IMR-90 (cell line): ENCODE measurements at places on chromosomes 7 and 10.
A peak's percentile ranks its signal among the peaks of the same experiment; 100 is the strongest.

- no peak overlapping the region for H3K27ac ChIP-seq
- no peak overlapping the region for H3K4me3 ChIP-seq
- peaks cover 4% of the 10 kb centered on the region; the same call in 1 of the 2 replicates for H3K27me3 ChIP-seq
- no peaks in the 10 kb centered on the region for H3K36me3 ChIP-seq
These were observed 60.2 kb upstream of the ADGRA1 start for GRCh38 chr10:133027482-133027881.

- H3K4me3 ChIP-seq: no peak overlapping the region
- DNase-seq: no peak
- no peaks in the 10 kb centered on the region for H3K4me1 ChIP-seq
- H3K27ac ChIP-seq: no peak overlapping the region
- no peaks in the 10 kb centered on the region for H3K36me3 ChIP-seq
These were observed 2.2 kb upstream of the GRIFIN start for GRCh38 chr7:2478399-2478785.

- no peaks in the 10 kb centered on the region for H3K27me3 ChIP-seq
- peaks cover 6% of the 10 kb centered on the region for H3K36me3 ChIP-seq
- peak; percentile 7 for DNase-seq
- no peak overlapping the region for H3K27ac ChIP-seq
- H3K4me3 ChIP-seq: no peak overlapping the region
These were observed 89.0 kb upstream of the GJD4 start for GRCh38 chr10:35516102-35516670.

DNA sequence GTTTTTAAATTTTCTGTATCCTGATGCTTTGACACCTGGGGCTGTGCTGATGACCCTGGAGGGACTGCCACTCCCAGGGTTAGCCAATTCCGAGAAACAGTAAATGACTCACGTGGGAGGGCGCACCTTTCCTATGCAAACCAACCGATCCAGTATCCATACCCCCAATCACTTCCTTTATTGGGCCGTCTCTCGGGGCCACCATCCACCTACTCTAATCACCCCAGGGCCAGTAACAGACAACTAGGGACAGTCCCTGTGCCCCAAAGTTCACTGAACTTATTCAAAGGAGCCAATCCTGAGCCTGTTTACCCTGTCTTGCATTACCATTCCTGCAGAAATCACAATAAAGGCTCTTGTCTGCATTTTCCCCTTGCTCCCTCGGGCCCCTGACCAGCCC, 6.6 kb upstream of the LGI1 start:
- no peak for DNase-seq
- peaks cover 2% of the 10 kb centered on the region; the same call in 1 of the 2 replicates for H3K4me1 ChIP-seq
- no peak overlapping the region for H3K27ac ChIP-seq
- no peaks in the 10 kb centered on the region for H3K36me3 ChIP-seq

DNA sequence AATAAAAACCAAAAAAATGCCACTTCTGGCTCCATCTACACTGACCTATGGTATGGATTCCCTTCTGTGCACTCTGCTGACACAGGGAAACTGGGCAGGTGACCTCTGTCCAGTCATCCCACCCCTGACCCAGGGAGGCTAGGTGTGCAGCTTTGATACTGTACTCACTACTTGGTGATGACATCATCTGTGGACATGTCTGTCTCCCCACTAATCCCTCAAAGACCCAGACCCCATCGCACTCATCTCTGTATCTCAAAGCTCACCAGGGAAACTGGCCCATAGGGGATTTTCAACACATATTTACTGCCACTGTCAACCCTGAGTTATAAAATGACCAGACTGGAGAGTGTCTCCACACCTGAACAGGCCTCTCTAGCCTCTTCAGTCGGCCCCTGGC, 10.6 kb downstream of the SGMS1 start:
- no peak overlapping the region for H3K4me3 ChIP-seq
- no peaks in the 10 kb centered on the region for H3K27me3 ChIP-seq
- DNase-seq: no peak
- H3K36me3 ChIP-seq: no peaks in the 10 kb centered on the region

- peak overlapping the region; percentile 97 for H3K27ac ChIP-seq
- peak overlapping the region; percentile 63 for H3K4me3 ChIP-seq
- peak; percentile 27 for DNase-seq
- H3K36me3 ChIP-seq: peaks cover 28% of the 10 kb centered on the region
These were observed 1.1 kb downstream of the MEPCE start for GRCh38 chr7:100430493-100431285.

- no peak overlapping the region for H3K4me3 ChIP-seq
- no peaks in the 10 kb centered on the region for H3K4me1 ChIP-seq
- no peak overlapping the region for H3K27ac ChIP-seq
- H3K36me3 ChIP-seq: peaks cover 24% of the 10 kb centered on the region
These were observed 32.3 kb downstream of the RAB18 start for GRCh38 chr10:27536437-27536836.

DNA sequence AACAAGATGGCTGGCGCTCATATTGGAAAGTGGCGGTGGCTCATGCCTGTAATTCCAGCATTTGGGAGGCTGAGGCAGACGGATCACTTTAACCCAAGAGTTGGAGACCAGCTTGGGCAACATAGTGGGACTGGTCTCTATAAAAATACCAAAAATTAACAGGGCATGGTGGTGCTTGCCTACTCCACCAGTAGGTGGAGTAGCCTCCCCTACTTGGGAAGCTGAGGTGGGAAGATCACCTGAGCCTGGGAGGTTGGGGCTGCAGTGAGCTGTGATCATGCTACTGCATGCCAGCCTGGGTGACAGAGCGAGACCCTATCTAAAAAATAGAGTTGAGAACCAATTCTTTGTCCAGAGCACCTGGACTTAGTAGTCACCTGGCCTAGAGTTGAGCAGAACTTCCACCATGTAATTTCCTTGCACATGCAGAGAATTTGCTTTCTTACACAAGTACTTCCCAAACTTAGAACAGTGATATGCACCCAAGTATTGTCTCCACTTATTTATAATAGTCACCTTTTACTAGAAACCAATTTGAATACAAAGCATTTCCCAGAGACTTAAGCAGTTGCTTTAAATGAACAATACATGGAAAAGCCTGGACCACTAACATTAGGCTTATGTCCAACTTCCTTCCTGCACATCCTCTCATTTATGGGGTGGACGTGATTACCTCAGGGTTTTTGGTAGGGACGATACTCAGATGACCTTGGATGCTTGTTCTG, 15.9 kb downstream of the LAMB4 start:
- no peak for DNase-seq
- no peaks in the 10 kb centered on the region for H3K27me3 ChIP-seq
- H3K4me1 ChIP-seq: no peaks in the 10 kb centered on the region
- no peak overlapping the region for H3K27ac ChIP-seq

DNA sequence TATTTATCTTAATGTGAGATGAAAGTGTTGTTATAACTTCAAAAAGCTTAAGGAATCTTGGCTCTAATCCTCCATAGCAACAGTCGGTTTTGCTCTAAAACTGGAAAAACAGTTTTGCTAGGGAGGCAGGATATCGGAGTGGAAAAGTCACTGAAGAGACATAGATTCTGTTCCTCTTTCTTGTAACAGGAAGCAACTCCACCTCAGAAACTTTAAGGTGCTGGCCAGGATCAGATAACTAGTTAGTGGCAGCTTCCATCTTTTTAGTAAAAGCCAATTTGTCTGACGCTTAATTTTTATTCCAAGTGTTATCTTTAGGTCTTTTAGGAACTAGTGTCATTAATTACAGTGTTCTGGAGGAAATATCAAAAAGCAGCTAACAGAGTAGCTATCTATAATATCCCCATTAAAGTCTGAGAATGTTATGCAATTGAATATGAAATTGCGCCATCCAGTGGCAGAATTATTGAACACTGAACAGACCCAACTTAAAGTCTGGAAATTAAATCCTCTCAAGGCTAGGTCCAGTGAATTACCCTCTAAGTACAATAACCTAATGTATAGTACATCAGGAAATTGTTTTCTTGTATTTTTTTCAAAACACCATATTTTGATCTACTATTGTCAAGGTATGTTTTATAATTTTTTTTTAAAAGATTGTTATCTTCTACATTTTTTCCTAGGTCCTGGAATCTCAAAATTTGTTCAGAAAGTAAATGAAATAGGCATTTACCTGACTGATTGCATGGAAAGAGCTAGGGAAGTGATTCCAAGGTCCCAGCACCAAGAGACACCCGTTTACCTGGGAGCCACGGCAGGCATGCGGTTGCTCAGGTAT, 65.9 kb upstream of the CC2D2B start:
- H3K4me1 ChIP-seq: peaks cover 3% of the 10 kb centered on the region; the same call in 1 of the 2 replicates
- peak; percentile 66 for DNase-seq
- no peak overlapping the region for H3K27ac ChIP-seq
- no peak overlapping the region for H3K4me3 ChIP-seq

GRCh38 chr10:122461367-122461728, at the start of gene HTRA1:
Gene HTRA1 (plus strand): TSS chr10:122461553. CDS start chr10:122461653, 100 bp downstream.
- H3K27ac ChIP-seq: peak within 1 kb of the TSS; percentile 34
- H3K27me3 ChIP-seq: peaks cover 2% of the 10 kb centered on the region
- H3K4me1 ChIP-seq: peaks cover 12% of the 10 kb centered on the region
- DNase-seq: peak; percentile 61

DNA sequence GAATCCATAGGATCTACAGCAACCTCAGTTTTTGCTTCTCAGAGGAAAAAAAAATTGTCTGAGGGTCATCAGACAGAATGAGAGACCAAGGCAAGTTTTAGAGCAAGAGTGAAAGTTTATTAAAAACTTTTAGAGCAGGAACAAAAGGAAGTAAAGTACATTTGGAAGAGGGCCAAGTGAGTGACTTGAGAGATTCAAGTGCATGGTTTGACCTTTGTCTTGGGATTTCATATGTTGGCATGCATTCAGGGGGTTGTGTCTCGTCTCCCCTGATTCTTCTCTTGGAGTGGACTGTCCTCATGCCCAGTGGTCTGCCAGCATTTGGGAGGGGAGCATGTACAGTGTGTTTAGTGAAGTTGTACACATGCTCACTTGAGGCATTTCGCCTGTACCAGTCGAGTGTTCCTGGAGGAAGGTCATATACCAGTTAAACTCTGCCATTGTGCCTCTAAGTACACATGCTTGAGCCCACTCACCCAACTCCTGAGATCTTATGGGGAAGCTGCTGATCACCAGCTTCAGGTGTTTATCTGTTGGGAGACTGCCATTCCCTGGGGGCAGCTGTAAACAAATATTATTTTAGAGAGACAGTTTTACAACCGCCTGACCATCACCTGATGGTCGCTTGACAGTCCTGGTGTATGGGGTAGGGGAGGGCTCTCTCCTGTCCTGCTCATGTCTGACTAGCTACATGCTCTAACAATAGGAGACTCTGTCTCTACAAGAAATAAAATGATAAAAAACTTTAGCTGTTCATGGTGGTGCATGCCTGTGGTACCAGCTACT, 109.4 kb downstream of the EEPD1 start:
- no peak overlapping the region for H3K27ac ChIP-seq
- no peak overlapping the region for H3K4me3 ChIP-seq
- H3K36me3 ChIP-seq: no peaks in the 10 kb centered on the region; the same call in 1 of the 2 replicates
- no peak for DNase-seq
- H3K4me1 ChIP-seq: peaks cover 29% of the 10 kb centered on the region

DNA sequence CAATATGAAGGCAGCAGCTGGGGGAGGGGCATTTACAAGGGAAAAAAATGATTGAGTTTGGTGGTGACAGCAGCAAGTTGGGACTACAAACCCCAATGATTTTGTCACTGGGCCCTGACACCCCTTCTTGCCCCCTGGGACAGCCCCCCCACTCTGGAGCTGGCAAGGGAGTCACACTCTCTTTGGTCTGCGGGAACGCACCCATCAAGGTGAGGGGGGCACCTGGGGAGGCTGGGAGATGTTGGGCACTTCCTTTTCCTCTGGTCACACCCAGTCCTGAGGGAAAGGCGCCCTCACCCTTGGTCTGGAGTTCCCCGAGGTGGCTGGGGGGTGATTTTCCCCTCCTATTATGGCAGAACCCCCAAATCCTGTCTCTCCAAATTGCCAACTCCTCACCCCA, 24.4 kb downstream of the EPHB4 start:
- no peaks in the 10 kb centered on the region for H3K27me3 ChIP-seq
- H3K4me3 ChIP-seq: no peak overlapping the region
- H3K4me1 ChIP-seq: peaks cover 18% of the 10 kb centered on the region
- DNase-seq: no peak
- H3K36me3 ChIP-seq: peaks cover 41% of the 10 kb centered on the region

DNA sequence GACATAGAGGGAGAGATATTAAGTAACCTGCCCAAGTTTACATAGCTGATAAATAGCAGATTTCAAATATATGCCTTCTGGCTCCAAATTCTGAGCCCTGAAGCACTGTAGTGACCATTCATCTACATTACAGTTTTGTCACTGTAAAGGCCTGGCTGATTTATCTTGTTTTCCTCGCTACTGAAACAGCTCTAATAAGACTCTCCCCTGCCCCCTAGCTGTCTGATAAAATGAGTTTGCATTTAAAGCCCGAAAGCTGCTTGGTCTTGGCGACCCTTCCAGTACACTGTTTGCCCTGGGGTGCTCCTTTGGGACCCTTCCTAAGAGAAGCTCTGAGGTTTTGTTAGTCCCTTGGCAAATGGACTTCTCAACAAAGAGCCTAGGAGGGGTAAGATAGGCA, 59.7 kb upstream of the RAB11FIP2 start:
- no peaks in the 10 kb centered on the region for H3K4me1 ChIP-seq
- H3K36me3 ChIP-seq: no peaks in the 10 kb centered on the region
- H3K27me3 ChIP-seq: no peaks in the 10 kb centered on the region

- no peak for DNase-seq
- H3K27me3 ChIP-seq: no peaks in the 10 kb centered on the region
- peaks cover 6% of the 10 kb centered on the region; the same call in 1 of the 2 replicates for H3K36me3 ChIP-seq
- no peak overlapping the region for H3K4me3 ChIP-seq
- H3K4me1 ChIP-seq: peaks cover 39% of the 10 kb centered on the region
These were observed 31.6 kb downstream of the PPIF start for GRCh38 chr10:79378647-79379511.

DNA sequence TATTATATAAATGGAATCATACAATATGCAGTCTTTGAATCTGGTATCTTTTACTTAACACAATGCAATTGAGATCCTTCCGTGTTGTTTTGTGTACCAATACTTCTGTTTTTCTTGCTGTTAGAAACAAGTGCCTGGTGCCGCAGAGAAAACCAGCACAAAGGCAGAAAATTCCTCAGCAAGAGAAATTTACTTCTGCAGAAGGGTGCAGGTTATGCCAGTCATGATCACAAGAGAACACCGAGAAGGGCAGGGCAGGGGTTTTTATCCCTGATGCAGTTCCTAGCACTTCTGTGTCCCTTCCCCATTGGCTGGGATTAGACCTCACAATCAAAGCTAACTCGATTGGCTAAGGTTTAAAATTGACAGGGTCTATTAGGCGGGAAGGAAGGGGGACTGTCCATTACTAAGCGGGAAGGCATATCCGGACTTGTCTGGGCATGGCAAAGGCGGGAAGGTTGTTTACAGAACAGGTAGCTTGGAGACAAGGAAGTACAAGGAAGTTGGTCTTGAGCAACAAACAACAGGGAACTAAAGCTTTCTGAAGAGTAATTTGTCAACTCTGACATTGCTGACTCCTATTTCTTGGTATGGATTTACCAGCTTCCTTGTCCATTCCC, 2.4 kb upstream of the ZNF33B start:
- H3K4me3 ChIP-seq: no peak overlapping the region
- no peak overlapping the region for H3K27ac ChIP-seq
- peaks cover 1% of the 10 kb centered on the region; the same call in 1 of the 2 replicates for H3K4me1 ChIP-seq
- DNase-seq: no peak
